Mesothelial cell of epicardium (in vitro differentiated cells): ENCODE measurements at places on chromosomes 12 and 14.

DNA sequence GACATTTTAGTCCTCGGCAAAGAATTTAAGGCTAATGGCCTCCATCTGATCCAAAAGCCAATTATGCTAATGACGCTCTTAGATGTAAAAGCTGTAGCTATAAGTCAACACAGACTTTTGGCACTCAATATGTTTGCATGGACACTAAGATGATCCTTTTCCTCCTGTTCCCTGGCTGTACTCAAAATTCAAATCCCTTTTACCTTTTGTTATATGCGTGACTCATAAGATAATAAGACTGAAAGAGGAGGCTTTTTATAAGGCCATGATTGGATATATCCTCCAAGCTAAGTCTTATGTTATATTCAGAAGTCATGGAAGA is 89.8 kb downstream of the PDZRN4 start:
- DNase-seq, result no peak

DNA sequence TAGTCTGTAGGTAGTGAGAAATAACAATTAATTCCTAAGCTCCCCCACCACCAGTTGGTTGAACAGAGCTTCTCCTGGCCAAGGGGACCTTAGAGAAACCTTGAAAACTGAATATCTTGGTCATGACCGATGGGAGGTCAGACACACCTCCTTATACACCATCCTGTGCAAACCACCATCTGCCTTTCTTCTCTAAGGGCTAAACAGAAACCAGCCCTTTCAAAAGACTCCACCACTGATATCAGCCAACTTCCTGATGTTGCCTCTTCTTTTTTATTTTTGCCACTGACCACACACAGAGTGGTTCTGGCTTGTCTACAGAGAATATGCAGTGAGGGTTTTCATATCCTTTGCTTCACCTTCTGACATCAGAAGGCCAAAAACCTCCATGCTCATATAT is 977.7 kb upstream of the SEL1L start:
- DNase-seq, result no peak

DNA sequence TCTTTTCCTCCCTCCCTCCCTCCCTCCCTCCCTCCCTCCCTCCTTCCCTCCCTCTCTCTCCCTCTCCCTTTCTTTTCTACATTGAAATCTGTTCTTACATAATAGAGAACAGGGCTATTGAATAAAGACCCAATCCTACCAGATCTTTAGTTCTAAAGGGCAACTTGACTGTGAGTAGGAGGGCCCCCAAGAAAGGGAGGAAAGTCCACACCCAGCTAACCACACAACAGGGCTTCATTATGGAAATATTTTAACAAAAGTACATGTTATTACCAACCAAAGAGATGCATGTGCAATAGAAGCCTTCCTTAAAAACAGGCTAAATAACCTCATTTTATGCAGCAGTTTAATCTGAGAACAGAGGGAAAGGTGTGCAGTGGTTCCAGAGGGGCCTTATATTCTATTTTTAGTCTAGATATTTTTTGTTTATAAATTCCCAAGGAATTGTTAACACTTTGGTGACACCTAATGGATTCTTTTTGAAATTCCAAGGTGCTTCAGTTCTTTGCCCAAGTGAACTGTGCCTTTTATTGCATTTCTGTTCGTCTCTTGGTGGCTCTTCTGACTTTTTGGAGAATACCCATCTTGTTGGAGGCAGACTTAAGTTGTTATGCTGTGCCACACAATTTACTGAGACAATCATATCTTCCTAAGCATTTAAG is 63.0 kb downstream of the GNS start:
- DNase-seq, result no peak

GRCh38 chr12:11105546-11105945 is 13.4 kb upstream of the TAS2R43 start:
- DNase-seq, result no peak

- DNase-seq, result peak; percentile 32
Observed at GRCh38 chr14:105120056-105120455, 48.5 kb downstream of the JAG2 start.

DNA sequence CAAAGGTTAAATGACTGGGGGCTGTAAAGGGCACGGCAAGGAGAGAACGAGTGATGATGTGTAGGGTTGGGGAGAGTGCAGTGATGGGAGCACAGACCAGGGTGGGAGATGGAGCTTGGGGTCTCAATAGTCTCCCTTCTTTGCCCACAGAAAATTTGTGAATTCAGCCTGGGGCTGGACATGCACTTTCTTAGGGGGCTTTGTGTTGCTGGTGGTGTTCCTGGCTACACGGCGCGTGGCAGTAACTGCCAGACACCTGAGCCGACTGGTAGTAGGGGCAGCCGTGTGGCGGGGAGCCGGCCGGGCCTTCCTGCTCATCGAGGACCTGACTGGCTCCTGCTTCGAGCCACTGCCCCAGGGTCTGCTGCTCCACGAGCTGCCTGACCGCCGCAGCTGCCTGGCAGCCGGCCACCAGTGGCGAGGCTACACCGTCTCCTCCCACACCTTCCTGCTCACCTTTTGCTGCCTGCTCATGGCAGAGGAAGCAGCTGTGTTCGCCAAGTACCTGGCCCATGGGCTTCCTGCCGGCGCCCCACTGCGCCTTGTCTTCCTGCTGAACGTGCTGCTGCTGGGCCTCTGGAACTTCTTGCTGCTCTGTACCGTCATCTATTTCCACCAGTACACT is 1.7 kb downstream of the FITM1 start:
- no peak for DNase-seq

- no peak for DNase-seq
Observed at GRCh38 chr14:42140001-42140400, 533.3 kb downstream of the LRFN5 start.

DNA sequence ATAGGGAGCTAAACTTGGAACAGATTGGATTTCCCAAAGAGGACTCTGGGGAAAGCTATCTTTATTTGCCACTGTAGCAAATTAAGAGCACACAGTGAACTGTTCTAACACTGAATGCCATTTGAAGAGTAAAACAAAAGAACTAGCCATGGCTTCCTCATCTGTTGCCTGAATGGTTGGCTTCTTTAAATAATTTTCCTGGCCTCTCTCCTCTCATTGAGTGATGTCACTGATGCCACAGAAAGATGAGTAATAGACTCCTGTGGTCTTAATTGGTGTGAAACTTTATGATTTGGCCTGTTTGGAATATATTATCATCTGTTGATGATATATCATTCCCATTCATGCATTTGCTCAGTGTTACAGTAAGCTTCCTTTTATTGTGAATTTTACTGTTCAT is 42.5 kb downstream of the WDR20 start:
- DNase-seq, result no peak

- DNase-seq, result no peak
Observed at GRCh38 chr12:117328556-117329100, 32.8 kb downstream of the NOS1 start.

DNA sequence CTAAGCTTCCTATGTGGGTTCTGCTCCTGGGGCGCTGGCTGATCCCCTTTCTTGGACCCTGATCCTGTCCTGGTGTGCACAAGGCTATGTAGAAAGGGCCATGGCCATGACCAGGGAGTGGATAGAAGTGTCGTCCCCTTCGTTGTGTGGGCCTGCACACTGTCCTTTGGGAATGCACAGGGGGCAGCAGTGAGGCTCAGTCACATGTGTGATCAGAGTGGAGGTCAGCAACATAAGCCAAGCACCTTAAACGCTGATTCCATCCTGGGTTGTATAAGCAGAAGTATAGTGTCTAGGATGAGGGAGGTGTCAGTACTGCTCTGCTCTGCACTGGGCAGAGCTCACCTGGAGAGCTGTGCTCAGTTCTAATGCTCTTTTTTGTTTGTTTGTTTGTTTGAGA is 48.4 kb downstream of the ESRRB start:
- no peak for DNase-seq

DNA sequence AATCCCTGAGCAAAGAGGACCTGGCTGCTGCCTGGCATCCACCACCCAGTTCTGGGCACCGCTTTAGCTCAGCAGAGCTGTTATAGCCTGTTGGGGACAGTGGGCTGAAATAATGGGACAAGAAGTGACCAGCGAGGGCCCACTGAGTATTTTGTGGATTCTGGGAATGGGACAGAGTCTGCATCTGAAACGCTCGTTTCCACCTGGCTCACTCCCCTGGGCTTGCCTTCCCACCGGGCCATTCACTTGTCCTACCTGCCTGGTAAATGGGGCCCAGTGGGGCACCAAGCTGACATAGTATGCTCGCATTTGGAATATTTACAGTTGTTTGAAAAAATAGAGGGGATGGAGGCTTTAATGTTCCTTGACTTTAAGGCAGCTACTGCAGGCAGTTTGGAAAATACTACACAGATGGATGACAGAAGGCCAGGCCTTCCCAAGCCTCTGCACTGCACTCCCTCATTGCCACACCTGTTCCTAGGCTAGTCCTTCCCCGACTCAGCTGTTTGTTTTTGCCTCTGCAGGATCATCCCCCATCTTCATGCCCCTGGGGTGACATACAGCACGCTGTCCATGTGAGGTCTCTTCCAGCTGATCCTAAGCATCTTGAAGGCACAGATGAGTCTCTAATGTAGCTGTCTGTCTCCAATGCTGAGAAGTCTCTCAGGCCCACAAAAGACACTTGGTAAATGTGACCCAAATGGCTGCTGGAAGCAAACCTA is 61.3 kb upstream of the DICER1 start:
- no peak for DNase-seq

DNA sequence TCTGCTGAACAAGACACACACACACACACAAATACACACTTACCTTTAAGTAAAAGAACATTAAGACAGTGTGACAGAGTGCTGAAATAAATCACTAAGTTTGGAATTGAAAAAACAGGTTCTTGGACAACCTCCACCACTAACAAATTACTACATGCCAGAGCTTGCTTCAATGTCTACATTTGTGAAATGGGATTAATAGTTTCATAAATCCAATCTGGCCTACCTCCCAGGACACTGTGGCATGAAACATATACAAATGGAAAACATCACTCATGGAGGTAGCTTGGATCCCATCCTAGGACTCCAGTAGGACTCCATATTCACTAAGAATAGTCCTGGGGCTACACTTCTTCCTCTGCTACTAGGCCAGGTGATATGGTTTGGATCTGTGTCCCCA is 8.2 kb upstream of the CCDC60 start:
- no peak for DNase-seq

DNA sequence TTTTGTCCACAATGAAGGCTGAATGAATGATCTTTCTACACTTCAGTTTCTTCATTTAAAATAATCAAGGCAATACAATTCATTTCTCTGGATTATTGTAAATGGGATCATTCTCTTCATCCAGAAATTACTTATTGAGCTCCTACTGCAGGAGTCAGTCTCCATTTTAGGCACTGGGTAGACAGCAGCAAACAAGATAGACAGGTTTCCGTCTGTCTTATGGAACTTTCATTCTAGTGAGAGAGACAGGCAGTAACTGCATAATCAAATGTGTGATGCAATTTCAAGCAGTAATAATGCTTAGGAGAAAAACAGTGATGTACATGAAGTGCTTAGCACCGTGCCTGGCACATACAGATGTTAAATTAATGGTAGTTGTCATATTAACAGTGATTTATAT is 118.9 kb downstream of the SUDS3 start:
- no peak for DNase-seq

DNA sequence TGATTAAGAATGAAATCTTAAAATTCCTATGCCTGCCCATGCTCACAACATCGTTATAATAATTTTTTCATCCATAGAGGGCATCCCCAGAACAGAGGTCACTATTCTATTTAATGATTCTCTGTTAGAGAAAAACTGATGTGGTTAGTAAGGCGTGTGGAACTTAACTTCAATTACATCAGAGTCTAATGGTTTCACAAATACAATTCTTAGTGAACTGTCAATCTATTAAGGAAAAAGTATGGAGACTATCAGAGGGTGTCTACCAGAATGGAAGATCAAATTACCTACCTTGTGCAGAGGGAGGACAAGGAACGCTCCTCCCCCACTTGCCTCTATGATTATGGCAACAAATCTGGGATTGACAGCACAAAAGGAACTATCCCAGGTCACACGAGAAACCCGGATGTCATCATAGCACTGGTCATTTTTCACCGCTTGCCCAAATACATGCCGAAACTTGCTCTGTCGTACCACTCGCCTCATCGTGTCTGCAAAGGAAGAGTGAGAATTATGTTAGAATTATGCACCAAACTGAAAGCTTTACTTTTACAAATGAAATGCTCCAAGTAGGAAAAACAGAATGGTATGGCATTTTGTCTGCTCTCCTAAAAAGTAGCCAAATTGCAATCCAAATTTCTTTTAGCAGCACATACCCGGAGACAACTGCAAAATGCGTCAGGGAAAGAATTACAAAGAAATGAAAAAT is 30.3 kb downstream of the CORO1C start:
- no peak for DNase-seq

- no peak for DNase-seq
Observed at GRCh38 chr14:34688470-34689206, 25.8 kb downstream of the CFL2 start.

- no peak for DNase-seq
Observed at GRCh38 chr14:59679872-59680271, 103.3 kb upstream of the CCDC175 start.

DNA sequence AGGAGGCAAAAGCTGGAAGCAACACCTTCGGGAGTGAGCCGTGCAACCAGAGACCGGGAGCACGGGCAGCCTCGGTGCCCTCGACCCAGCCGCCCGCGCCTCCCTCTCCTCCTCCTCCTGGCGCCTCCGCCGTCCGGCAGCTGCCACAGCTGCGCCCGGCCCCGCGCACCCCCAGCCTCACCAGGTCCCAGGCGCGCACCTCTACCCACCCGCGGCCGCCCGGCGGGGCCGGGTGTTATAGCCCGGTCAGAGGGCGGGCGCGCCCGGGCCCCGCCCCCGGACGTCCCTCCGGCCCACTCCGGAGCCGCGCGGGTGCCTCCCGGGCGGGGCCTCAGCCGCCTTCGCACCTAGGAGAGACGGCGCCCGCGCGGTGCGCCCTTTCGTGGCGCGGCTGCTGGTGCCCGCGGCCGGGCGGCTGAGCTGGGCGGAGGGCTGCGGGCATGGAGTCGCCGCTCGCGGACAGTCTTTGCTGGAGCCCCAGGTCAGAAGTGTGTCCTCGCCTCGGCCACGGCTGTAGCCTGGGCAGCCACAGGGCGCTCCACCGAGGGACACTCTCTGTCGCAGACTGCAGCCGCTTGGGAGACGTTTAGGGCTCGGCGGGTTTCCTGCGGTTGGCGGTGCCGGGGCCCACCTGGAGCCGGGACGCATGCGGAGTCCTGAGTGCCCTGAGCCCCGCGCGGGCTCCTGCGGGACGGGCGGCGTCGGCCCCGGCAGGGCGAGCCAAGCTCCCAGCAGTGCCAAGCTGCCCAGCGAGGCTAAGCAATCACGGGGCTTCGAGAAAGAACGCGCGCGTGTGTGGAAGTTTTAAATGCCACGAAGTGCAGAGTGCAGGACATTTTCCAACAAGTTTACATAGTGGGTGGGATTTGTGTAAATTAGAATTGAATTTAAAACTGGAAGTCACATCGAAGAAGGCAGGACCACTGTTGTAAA is at the start of gene CPM:
CPM (minus strand) TSS at position 211 of the 933 bp plus-strand sequence. CDS start 334 bp downstream, outside the sequence.
- DNase-seq, result peak; percentile 51

- DNase-seq, result peak; percentile 62
Observed at GRCh38 chr14:74501135-74501614, 7.6 kb downstream of the ISCA2 start.

DNA sequence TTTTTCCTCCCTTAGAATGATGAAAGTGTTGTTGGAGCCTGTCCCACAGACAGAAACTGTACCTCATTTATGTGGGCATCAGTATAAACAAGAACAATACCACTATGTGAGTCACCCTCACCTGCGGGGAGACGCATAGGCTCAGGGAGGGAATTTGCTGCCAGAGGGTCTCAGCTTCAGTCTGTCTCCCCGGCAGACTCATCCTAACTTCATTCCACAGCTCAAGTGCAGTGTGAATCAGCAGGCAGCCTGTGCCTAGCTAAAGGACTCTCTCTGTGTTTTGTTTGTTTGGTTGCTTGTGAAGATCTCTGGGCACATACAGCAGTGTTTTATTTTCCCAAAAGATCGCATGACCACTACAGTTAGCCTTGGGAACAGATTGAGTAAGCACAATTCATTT is 98.9 kb downstream of the PRKCH start:
- DNase-seq, result no peak

- no peak for DNase-seq
Observed at GRCh38 chr14:20516921-20517320, 11.6 kb downstream of the RNASE10 start.
